ENCODE measurements at places on chromosomes 5 and 9.

DNA sequence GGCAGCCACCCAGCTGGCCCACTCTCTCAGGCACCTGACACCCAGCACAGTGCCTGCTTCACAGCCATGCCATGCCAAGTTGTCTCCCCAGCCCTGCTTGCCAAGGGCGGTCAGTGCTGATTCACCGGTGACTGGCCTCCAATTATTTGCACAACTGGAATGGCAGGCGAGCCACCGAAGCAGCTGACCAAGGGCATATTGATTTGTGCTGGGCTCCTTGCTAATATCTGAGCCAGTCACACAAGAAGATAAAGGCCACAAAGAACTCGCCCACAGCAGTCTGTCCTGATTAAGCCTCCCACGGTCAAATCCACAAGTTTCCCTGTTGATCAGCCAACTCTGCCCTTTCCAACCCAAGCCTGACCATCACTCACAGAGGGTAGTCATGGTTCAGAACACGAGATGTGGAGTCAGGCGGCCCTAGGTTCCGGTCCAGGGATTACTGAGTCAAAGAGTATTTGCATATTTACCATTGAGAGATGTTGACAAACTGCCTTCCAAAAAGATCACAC, 6.4 kb upstream of the EEIG1 start:
- peak; percentile 41 for DNase-seq

- DNase-seq, result no peak
Measured at GRCh38 chr5:52928689-52929088, 60.5 kb upstream of the ITGA2 start.

DNA sequence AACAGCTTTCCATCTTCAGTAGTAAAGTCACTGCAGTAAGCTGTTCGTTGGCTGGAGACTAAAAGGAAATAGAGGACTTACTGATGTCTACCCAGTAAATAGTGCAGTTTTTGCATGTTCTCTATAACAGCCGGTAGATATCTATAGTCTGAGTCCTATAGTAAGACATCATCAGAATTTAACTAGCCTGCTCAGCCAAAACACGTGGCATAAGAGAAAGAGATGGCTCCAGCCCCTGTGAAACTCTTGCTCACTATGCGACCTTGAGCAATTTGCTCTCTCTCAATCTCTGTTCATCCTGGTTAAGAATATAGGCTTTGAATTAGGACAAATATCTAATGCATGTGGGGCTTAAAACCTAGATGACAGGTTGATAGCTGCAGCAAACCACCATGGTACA, 201.6 kb upstream of the PAPPA start:
- peak; percentile 9 for DNase-seq

GRCh38 chr5:135242866-135243555, 156.0 kb downstream of the MACROH2A1 start:
- DNase-seq, result peak; percentile 52

DNA sequence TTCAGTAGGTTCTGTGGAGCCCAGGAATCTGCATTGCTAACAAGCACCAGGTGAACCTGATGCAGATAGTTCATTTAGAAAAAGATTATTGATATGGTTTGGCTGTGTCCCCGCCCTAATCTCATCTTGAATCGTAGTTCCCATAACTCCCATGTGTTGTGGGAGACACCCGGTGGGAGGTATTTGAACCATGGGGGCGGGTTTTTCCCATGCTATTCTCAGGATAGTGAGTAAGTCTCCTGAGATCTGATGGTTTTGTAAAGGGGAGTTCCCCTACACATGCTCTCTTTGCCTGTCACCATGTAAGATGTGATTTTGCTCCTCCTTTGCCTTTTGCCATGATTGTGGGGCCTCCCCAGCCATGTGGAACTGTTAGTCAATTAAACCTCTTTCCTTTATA, 212.0 kb downstream of the RAB3C start:
- peak; percentile 3 for DNase-seq

DNA sequence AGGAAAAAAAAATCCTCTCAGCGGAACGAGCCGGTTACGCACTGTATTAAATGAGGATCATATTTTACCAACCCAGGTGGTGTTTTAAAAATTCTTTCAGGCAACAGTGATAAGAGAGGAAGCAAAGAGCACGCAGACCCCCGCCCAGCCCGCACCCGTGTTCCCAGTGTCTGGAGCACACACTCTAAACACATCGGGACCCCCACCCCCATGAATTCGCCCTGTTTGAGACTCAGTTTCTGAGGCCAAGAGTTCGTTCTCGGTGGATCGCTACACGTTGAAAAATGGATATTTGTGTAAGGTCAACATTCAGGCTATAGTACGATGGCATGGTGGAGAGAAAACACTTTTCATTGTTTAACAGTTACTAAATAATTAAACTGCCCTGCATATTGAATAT, 196.3 kb downstream of the MEF2C start:
- DNase-seq, result no peak

- no peak for DNase-seq
Measured at GRCh38 chr5:140094889-140095288, 19.0 kb upstream of the PURA start.

DNA sequence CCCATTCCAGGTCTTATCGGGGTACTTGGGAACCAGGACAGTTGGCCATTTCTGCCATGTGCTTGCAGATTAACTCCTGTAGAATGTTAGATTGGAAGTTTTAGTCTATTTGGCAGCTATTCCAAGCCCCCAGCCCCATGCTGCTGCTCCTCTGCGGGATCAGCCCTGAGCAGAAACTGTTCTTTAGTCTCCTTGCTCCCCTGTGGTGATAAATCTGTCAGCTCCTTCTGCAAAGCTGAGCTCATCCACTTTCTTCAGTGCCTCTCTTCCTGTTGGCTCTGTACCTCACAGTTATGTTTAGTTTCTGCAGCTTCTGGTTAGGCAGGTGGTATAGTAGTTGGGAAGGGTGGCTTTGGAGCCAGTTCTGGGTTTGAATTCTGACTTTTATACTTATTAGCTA, 170.4 kb downstream of the GRIA1 start:
- DNase-seq, result no peak

DNA sequence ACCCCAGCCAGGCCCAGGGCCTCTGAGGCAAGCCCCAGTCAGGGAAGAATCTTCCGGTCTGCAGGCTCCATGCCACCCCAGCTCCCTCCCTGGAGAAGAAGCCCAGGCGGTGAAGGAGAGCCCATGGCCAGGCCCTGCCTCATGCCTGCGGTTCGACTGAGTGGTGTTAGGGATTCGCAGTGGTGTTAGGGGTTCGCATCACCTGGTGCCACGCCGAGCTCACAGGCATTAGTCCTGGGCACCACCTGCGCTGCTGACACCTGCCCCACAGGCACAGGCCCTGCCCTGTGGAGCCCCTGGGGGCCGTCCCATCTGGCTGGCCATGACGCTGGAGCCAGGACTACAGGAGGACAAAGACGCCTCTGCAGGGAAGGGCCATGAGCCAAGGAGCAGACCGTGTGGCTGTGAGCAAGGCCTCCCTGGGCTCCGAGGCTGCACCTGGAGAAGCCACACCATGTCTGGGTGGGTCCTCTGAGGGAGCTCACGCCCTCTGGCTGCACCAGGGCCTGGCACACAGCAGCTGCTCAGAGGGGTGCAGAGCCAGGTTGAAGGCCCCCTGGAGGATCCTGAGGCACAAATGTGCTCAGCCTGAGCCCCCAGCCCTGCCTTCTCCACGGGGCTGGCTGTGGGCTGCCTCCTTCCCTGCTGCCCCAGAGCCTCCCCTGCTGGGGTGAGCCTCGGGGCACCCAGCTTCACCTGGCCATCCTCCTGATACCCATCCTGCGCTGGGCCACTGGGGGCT, 27.6 kb upstream of the RNF130 start:
- DNase-seq, result no peak

DNA sequence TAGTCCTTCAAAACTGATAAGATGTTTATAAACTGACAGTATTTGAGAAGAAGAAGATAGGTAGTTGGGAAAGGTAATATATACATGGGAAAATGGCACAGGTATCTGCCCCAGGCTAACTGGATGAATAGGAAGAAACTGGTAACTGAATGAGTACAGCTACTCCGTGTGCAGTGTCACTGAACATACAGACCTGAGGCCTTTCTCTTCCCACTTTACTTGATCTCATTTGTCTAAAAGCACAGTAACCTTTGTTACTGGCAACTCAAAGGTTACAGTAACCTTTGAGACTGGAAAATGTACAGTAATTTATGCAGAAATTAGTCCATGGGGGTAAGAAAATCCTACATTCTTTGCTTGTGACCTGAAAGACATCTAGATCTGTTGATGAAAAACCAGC, 735.0 kb upstream of the RIOK2 start:
- DNase-seq, result no peak

Measured in EH (cell line).